ENCODE measurements at places on chromosomes 7 and 10.

DNA sequence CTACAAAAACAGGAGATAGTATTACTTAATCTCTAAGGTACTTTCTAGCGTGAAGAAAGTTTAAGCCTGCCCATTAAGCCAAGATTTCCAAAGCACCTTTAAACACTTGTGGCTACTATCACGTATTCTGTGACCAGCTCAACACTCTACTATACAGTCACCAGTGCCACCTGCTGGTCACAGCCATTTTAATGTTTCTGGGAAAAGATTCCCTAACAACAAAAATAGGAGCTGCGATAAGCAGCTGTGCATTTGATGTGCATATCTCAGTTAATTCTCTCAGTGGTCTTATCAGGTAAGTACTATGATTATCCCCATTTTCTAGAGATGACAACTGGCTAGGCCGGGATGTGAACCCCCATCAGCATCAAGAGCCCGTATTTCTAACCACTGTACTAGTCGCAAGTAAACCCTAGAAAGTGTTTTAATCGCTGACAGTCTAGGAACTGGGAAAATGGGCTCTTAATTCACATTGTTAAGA lies 860 bp downstream of the SEC31B start:
- DNase-seq = peak; percentile 71

DNA sequence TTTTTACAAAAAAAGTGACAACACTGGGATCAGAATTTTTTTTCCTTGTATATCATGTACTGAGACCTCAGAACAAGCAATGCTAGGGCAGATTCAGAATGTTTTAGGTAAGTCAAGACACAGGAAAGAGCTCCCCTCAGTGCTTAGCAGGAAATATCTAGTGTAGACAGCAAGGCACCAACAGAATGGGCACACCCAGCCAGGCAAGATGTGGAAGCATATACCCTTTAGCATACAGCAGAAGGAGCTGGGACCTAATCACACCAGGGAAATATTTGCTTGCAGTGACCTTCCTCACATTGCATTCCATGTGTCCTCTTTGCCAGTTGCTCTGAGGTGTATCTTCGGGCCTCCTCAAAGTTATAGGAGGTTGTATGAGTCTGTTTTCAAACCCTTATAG lies 497.6 kb upstream of the LRRN3 start:
- no peak for DNase-seq

DNA sequence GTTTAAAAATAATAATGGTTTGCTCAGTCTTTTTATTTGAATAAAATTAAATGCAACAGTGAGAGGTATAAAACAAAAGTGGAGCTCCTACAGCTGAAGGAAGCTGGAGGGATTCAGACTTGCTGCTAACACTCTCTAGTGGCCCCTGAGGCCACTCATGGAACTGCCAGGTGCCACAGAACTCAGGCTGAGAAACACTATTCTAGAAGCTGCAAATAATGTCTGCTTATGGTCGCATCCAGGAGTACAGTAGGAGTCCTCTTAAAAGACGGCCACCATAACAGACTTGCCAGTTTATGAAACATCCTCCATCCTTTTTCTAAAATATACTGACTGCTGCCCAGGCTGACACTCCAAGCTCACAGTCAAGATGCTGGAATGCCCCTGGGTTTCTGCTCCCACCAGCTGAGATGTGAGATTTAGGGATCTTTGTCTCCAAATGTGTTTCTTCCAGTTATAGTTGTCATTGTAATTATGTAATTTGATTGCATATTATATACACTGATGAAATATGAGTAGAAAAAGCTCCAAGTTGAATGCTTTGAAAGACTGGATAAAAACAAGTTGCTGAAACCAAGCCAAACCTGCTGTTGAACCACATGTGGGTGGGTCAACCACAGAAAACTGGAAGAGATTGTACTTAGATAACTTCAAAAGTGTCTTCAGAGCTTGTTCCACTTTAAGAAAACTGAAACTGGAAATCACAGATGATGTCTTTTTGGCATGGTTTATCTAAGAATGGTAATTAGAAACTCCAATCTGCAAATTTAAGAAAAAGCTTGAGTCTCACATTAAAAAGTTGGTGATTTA lies 213.7 kb upstream of the AOAH start:
- DNase-seq = no peak

GRCh38 chr10:100568912-100569311 lies 33.2 kb downstream of the HIF1AN start:
- no peak for DNase-seq

DNA sequence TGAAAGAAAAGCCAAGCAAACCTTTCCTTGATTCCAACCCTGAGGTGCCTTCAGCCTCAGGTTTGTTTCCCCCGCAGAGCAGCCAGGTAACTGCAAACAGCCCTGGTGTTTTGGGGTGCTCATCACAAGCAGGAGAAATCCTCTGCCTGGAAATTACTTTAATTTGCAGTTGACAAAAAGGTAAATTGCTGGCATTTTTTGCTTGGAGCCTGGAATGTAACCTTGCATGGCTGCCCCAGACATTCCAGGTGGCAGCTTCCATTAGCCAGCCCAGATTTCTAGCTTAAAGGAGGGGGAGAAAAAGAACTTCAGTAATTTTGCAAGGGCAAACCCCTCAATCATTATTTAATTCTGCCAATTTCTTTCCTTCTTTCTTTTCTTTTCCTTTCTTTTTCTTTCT lies 194.4 kb downstream of the MYOF start:
- no peak for DNase-seq

- no peak for DNase-seq
Measured at GRCh38 chr10:970311-971149, 17.7 kb upstream of the GTPBP4 start.

GRCh38 chr10:14953424-14954000 lies 384 bp downstream of the DCLRE1C start:
- no peak for DNase-seq
